ENCODE measurements at places on chromosomes 11 and 22.

GRCh38 chr11:94455861-94456260 is 37.8 kb downstream of the MRE11 start:
- no peak for DNase-seq

DNA sequence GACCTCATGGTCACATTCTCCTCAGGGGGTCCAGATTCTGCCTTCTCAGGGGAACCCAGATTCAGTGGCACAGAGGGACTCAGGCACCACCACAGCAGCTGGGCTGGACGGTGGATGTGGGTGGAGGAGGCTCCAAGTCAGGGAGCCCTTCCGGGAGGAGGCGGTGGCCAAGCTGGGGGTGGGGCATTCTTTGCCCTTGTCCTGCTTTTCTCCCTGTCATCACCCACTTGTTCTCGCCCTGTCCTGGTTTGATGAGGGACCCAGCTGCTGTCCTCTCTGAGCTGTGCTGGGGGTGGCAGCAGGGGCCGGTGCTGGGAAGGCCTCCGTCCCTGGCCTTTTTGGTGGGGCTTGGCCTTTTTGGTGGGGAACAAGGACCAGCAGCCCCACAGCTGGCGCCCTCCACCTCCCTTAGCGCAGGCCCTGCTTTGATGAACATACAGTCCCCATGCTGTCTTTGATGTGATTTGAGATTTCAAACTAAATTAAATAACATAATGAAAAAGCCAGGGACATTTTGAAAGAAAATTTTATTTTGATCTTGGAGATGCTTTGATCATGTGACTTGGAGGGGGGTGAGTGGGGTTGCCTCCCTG is 1168.2 kb downstream of the BRD1 start:
- DNase-seq, result no peak

GRCh38 chr11:78208257-78209165 is 19.8 kb downstream of the USP35 start:
- no peak for DNase-seq

GRCh38 chr11:116500947-116501602 is 271.7 kb downstream of the BUD13 start:
- no peak for DNase-seq

GRCh38 chr22:20206709-20207215 is 55.9 kb upstream of the CCDC188 start:
- no peak for DNase-seq

GRCh38 chr22:36386900-36387708 is 663 bp downstream of the MYH9 start:
- no peak for DNase-seq

DNA sequence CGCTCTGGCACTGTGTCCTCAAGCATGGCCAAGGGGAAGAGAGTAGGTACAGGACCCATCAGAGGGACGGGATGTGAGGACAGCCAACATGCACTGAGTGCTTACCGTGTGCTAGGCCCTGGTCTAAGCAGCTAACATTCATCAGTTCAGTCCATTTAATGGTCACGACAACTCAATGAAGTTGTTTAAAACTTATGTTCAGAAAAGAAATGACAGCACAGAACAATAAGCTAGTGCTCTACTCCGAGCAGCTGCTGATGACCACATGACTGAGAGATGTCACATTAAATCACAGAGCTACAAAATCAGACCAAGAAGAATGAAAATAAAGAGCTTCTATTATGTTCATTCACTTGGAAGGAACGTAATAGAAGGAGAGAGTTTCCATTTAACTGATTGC is 26.3 kb downstream of the PRDM10 start:
- DNase-seq, result no peak

DNA sequence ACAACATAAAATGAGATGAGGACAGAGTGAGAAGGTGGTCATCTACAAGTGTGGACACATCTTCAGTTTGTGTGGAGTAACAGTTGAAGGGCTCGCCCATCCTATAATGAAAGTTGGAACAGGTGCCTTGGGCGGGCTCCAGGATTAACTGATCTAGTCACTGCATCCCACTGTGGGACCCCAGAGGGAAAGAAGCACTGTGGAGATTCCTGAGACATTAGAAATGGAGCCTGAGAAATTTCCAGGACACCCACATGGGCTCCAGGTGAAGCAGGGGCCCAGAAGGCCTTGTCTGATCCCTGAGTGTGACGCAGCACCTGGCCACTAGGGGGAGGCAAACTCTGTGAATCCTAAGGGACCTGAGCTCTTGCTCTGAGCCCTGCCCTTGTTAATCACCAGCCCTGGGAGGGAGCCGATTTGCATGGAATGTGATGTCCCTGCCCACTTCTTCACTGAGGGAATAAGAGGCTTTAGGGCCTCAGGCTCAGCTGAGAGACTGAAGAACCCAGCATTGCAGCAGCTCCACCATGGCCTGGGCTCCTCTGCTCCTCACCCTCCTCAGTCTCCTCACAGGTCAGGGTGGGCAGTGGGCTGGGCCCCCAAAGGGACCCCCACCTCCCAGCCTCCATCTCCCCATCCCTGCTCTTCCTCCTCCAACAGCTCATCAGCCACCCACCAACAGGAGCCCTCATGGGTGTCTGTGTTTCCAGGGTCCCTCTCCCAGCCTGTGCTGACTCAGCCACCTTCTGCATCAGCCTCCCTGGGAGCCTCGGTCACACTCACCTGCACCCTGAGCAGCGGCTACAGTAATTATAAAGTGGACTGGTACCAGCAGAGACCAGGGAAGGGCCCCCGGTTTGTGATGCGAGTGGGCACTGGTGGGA is 98.4 kb downstream of the VPREB1 start:
- DNase-seq, result peak; percentile 85

GRCh38 chr11:123135863-123136446 is 59.1 kb downstream of the CLMP start:
- DNase-seq, result no peak

- no peak for DNase-seq
Observed at GRCh38 chr11:46484101-46484500, 92.5 kb upstream of the CHRM4 start.

DNA sequence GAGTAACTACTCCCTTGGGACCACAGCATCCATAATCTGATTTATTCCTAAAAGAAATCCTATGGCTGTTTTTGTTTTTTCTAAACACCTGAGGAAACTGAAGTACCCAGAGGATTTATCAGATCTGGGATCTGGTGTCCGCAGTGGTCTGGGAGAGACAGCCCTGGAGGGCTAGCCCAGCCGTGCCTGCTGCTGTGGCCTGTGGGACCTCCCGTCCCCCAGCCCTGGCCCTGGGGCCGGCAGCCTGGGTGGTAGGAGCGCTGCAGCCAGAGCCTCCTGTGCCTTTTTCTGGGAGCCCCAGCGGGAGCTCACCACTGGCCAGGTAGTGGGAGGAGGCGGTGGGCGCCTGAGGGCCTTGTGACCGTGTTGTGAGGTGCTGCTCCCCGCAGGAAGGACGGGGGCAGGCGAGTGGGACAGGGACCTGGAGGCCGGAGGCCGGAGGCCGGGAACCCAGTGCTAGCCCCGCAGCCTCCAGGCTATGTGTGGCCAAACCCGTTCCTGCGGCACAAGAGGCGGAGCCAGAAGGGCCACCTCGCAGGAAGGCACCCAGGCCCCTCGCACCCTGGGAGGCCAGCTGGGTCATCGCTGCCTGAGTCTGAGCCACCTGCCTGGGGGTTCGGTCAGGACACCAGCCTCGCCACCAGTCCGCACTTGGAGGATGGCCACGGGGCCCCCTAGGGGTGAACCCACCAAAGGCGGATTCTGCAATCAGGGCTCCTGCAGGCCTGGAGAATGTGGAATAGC is 18.2 kb upstream of the C11orf96 start:
- no peak for DNase-seq

DNA sequence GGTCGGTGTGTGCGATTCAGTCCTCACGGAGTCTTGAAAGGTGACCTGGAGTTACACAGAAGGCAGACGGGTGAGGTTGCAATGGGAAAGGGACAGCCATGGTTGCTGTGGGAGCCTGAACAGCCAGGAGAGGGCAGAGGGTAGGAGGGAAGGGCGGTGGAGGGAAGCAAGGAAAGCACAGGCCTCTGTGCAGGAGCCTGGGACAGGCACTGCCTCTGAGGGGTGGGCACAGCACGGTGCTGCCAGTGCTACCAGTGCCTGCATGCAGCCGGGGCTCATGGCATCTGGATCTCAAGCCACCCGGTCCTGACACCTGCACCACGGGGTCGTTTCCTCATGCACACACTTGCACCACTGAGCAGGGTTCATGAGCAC is 401.0 kb downstream of the TBC1D22A start:
- DNase-seq, result no peak

DNA sequence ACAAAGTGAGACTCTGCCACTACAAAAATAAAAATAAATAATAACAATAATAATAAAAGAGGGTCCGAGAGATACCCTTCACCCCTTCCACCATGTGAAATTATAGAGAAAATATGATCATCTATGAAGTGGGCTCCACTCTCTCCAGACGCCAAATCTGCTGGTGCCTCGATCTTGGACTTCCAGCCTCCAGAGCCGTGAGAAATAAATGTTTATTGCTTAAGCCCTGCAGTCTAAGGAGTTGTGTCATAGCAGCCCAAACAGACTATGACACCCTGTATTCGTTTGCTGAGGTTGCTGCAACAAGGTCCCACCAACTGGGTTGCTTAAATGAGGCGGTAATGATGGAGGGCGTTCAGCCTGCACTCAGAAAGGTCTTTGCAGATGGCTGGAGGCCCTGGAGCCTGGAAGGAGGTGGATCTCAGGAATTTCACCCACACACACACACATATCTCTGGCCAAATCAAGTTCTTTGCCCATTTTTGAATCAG is 7.6 kb upstream of the SEPTIN5 start:
- no peak for DNase-seq

- no peak for DNase-seq
Observed at GRCh38 chr11:117220568-117220967, 11.3 kb downstream of the PCSK7 start.

DNA sequence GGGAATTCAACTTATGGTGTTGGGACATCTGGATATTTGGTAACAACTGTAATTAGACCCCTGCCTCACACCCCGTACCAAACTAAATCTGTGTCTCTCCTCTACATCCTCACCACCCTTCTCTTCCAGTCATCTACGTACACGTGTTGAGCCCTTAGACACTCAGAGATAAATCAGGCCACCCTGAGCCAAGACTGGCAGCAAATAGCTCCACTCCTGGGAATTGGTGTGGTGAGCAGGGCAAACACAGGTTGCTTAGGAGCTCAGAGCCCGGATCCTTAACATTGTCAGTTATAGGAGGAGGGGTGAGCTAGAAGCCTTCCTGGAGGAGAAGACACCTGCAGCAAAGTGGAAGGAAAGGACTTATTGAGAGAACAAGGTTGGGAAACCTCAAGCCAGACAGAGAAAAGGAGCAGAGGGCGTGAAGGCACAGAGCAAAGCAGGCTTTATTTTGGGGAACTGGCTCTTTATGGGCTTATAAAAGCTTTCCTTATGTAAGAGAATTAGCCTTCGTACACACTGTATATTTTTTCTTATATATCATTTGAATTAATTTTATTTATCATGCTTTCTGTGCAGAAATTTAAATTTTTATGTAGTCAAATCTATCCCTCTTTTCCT is 36.9 kb upstream of the KLHL35 start:
- DNase-seq, result no peak

DNA sequence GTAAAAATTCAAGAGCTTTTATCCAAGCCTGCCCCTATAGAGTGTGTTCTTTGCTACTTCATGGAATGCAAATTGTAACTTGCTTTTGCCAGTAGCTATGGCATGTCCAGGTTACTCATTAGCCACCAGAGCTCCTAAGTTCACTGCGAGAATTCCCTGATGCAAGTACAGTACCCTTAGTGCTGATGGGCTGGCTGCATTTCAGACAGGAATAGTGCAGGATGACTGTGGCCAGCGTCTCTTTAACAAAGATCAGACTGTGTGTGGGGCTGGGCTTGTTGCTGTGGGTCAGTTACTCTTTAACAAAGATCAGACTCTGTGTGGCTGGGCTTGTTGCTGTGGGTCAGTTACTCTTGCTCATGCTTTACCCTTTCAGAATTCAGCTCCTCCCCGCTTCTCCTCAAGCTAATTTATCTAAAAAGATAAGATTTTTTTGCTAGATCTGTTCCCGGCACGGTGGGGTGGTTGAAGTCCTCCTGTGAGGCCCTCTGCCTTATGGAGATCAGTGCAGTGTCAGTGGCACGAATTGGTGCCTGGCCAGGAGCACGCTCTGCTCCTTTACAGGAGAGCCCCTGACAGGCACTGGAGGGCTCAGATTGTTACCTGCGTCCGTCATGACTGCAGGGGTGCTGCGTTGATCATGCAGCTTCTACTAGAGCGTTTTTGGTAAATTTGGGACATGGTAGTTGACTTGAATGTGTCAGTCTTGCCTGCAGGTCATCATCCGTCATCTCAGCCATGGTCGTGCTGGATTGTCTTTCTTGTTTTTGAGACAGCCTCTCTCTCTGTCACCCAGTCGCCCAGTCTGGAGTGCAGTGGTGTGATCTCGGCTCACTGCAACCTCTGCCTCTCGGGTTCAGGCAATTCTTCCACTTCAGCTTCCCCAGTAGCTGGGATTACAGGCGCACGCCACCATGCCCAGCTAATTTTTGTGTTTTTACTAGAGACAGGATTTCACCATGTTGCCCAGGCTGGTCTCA is 27.0 kb downstream of the AP2A2 start:
- DNase-seq, result no peak

DNA sequence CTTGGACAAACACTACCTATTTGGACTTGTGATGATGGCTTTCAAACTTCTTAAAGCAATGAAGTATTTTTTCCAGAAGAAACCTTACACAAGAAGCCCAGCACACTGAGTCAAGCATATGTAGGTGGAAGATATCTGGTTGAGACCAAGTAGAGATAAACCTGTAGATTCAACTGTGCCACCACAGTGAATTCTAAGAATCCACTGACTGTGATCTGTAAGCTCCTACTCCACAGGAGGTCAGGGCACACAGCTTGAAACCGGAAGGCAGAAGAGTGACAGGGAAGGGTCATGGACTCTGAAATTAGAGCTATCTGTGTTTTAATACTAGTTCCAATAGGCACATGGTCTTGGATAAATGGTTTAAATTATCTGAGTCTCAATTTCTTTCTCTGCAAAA is 404.5 kb downstream of the ETS1 start:
- DNase-seq, result no peak

- no peak for DNase-seq
Observed at GRCh38 chr11:27228906-27229290, 134.1 kb downstream of the CCDC34 start.

- no peak for DNase-seq
Observed at GRCh38 chr11:128692753-128693415, 988 bp upstream of the FLI1 start.

DNA sequence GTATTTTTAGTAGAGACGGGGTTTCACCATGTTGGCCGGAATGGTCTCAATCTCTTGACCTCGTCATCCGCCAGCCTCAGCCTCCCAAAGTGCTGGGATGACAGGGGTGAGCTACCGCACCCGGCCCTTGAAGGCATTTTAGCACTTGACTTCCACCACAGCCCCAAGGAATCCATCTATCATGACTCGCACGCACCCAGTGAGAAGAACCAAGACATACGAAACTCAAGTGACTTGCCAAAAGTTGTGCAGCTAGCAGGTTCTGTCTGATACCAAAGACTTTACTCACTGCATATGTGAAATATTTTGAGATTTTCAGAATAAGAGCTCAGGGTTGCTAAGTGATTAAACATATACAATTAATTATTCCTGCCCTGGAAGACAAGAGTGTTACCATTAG is 21.0 kb downstream of the FLI1 start:
- DNase-seq, result no peak

Data from NCI-H1048 (cell line).